Testis (tissue), 5 donors: ENCODE measurements at places on chromosomes 6 and 20.

GRCh38 chr20:20755231-20755630, 42.8 kb upstream of the RALGAPA2 start:
- no peak overlapping the region for H3K4me3 ChIP-seq
- H3K36me3 ChIP-seq: no peaks in the 10 kb centered on the region

DNA sequence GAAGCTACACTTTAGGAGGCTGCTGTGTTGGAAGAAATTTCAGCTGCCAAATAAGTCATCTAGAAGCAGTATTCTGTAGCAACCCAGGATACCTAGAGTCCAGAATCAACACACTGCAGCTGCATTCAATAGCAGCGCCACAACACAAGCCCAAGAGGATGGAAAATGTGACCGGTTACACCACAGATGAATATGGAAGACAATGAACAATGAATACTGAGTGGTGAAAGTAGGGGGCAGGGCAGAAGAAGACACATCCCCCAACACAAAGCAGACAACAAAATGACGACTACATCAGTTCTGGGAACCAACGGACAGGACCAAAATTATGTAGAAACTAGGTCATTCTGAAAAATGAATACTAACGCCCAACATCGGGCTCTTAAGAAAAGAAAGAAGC, 38.2 kb downstream of the KIF6 start:
- H3K27me3 ChIP-seq: no peaks in the 10 kb centered on the region
- H3K27ac ChIP-seq: no peak overlapping the region
- no peak for DNase-seq
- H3K36me3 ChIP-seq: no peaks in the 10 kb centered on the region

DNA sequence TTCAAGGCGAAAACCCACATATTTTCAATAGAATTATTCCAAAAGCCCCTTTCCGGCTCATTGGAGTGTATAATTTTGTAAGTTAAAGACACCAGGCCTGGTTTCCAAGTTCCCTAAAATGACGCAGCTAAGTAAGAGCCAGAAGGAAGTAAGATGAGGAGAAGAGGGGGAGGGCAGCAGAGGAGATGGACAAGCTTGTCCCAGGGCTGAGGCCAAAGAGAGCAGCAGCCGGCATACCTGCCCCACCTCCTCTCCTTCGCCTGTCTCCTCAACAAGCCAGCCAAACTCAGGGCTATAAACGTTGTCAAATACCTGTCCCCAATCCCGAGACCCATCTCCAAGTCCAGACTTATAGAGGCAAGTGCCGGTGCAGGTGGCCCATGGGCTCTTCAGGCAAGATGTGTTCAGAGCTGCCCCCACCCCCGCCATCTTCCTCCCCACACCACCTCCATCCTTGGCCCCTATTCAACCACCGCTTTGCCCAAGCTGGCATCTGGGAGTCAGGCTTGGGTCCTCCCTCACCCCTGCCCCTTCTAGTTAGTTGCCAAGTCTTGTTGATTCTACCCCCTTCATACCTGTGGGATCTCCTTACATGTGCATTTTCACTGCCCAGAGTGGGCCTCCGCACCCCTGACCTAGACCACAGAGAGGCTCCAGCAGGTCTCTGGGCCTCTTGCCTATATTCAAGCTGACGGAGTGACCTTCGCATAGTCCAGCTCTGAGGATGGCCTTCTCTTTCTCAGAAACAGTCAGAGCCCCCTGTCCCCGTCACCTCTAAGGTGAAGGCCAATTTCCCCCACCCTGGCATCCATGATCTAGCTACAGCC, 75.7 kb upstream of the SIRPA start:
- no peaks in the 10 kb centered on the region for H3K36me3 ChIP-seq
- no peaks in the 10 kb centered on the region for H3K4me1 ChIP-seq
- no peak overlapping the region for H3K27ac ChIP-seq
- no peak for DNase-seq

GRCh38 chr20:59817846-59818615, 115.4 kb downstream of the SYCP2 start:
- no peak overlapping the region for H3K27ac ChIP-seq
- H3K4me3 ChIP-seq: no peak overlapping the region
- DNase-seq: peak; percentile 2
- H3K4me1 ChIP-seq: no peaks in the 10 kb centered on the region
- H3K36me3 ChIP-seq: no peaks in the 10 kb centered on the region
- H3K27me3 ChIP-seq: no peaks in the 10 kb centered on the region

GRCh38 chr6:14059791-14060436, 57.7 kb upstream of the CD83 start:
- no peaks in the 10 kb centered on the region for H3K36me3 ChIP-seq
- H3K27ac ChIP-seq: no peak overlapping the region
- no peaks in the 10 kb centered on the region for H3K27me3 ChIP-seq
